ENCODE measurements at places on chromosomes 7 and 10. TPM values are rescaled to one million over a fixed set of nuclear protein-coding genes. Genes with fewer than 3 reads are reported as not detected.

The PAX4 gene
- not detected for total RNA-seq

The SYNPO2L gene
- not detected for total RNA-seq

The TFEC gene
- total RNA-seq, result 0.89 TPM

The H2BK1 gene
- total RNA-seq, result not detected

The RBP4 gene
- total RNA-seq, result not detected

The GHRHR gene
- total RNA-seq, result not detected

The MAGI2 gene
- total RNA-seq, result 0.26 TPM

The TDRD1 gene
- not detected for total RNA-seq

The GATA3 gene
- under 0.01 TPM for total RNA-seq

The SPDYE9 gene
- total RNA-seq, result not detected

The ZNF746 gene
- 11.3 TPM for total RNA-seq

The RNF148 gene
- 0.51 TPM for total RNA-seq

The CTTNBP2 gene
- 0.63 TPM for total RNA-seq
